Foreskin melanocyte (primary cell): ENCODE measurements at places on chromosomes 12 and 14.

DNA sequence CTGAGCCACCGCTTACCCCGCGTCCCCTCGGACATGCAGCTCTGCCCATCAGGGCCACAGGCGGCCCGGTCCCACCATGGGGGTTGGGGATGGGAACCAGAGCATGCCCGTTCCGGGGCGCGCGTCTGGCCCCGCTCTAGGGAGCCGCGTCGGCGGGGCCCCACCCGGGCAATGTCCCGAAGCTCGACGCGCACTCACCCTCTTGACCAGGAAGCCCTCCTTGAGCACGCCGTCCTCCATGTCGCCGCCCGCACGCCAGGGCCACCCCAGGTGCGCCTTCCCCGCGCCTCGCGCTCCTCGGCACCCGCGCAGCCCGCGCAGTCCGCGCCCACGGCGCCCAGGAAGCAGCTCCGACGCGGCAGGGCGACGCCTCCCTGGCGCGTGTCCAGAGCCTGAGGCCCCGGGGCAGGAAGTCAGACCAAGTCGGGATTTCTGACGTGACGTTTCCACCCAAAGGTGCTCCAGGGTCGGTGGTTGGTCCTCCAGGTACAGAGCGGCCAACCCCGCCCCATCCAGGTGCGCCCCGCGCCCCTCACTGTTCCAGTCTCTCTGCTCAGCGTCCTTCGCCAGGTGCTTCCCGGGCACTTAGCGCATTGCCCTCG, at the start of gene PLEK2:
Gene PLEK2 (minus strand): TSS at position 346 of the 602 bp plus-strand sequence. CDS start 106 bp downstream, at position 240.
- DNase-seq = peak; percentile 39

DNA sequence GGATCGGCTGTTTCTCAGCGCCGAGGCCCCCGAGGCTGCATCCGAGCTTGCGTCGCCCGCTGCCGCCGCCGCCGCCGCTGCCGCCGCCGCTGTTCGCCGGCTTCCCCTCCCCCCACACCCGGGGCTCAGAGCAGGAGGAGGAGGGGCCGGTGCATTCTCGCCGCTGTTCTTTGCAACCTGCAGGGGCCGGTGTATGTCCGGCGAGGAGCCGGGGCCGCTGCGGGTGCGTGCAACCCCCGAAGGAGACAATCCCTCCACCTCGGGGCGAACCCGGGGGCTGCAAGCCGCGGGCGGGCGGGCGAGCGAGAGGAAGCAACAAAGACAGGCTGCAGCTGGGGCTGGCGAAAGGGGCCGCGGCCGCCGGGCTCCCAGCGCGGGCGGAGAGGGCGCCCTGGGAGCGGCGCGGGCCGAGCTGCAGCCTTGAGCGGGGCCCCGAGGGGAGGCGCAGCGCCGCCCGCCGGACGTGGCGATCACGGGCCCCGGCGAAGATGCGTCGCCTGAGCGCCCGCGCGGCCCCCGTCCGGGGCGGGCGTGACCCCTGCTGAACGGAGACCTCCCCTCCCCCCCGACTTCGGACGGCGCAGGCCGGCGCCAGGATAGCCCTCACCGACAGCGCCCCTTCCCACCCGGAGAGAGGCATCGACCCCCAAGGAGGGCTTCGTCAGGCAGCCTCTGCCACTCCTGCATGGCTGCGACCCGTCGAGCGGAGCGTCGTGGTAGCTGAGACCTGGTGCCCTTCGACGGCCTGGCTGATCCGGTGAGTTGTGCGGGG, 702 bp downstream of the FAM222A start:
- no peak for DNase-seq

GRCh38 chr12:83046019-83046418, 359.3 kb downstream of the TMTC2 start:
- no peak for DNase-seq

DNA sequence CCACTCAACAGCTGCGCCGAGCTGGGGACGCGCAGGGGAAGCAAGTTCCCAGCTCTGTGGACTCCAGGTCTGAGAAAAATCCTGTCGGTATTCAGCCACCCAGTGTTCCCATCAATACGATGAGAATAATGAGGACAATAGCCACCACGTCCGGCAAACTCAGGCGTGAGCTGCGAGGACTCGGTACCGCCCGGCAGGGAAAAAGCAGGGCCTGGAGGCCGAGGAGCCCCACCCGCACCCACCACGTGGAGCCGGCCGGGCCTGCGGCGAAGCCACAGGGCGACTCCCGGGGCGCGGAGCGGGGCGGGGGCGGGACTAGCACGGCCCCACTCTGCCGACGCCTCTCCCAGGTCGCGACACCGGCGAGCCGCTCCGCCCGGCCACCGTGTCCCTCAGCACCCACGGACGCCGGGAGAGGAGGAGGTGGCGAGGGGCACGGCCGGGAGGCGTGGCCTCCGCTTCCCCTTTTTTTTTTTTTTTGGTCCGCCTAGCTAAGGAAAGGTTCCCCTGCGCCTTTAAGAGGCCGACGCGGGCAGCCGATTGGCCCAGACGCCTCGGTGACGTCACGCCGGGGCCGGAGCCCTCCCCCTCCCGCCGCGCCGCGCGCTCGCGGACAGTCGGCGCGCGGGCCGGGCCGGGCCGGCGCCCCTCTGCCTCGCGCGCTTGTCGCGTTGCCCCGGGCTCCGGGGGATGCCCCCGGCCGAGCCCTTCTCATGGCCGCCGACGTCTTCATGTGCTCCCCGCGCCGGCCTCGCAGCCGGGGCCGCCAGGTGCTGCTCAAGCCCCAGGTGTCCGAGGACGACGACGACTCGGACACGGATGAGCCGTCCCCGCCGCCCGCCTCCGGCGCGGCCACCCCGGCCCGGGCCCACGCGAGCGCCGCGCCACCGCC, at the start of gene MLXIP:
Gene MLXIP (plus strand): TSS at position 616 of the 892 bp plus-strand sequence. CDS start 98 bp downstream, at position 714.
- DNase-seq = peak; percentile 83

DNA sequence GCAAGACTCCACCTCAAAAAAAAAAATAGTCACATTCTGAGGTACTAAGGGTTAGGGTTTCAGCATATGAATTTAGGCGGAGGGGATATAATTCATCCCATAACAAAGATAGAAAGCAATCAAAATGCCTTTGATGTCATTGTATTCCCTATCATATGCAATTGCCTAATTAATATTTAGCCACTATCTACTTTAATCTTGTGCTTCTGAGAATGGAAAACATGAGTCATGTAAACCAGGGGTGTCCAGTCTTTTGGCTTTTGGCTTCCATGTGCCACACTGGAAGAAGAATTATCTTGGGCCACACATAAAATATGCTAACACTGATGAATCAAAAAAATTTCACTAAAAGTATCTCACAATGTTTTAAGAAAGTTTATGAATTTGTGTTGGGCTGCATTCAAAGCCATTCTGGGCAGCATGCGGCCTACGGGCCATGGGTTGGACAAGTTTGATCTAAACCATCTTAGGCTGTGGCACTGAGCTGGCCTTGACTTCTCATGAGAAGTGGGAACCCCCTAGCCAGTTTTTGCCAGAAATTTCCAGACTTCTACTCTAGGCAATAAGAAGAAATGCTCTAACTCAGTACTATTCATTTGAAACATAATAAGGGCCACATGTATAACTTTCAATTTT, 219.8 kb downstream of the PTPRO start:
- no peak for DNase-seq

GRCh38 chr12:21476949-21477348, 24.5 kb downstream of the RECQL start:
- no peak for DNase-seq
